ENCODE measurements at places on chromosomes 4 and X.
A peak's percentile ranks its signal among the peaks of the same experiment; 100 is the strongest.

DNA sequence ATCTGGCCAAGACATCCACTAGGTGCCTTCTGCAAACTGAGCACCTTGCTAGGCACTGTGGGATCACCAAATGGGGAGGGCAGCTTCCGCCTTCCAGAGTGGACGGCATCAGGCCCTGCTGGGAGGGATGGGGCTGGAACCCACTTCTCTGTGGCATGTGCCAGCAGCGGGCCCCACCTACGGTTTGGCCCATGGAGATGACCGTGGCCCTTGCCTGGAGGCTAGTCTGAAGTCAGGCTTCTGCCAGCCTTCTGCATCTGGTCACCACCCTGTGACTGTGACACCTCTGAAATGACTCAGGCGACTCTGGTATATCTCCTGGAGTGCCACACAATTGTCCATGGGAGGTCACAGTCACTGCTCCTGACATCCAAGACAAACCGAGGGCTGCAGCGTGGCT, 7.2 kb downstream of the SSR4 start:
- DNase-seq, result no peak

- no peak for DNase-seq
Measured at GRCh38 chr4:40562681-40563080, 67.0 kb downstream of the RBM47 start.

DNA sequence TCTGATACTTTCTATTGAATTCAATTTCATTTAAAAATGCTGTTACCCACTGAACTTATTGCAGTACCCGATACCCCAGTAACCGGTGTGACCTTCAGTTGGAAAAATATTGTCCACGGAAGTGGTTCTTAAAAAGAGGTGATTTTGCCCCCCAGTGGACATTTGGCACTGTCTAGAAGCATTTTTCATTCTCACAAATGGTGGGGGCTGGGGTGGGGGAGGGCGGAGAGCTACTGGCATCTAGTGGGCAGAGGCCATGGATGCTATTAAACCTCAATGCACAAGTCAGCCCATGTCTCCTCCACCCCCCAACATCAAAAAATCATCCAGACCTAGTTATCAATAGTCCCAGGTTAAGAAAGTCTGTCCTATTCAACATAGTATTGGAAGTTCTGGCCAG, 19.6 kb upstream of the CHM start:
- DNase-seq, result no peak

GRCh38 chr4:26058537-26058936, 144.5 kb downstream of the SMIM20 start:
- peak; percentile 33 for DNase-seq

DNA sequence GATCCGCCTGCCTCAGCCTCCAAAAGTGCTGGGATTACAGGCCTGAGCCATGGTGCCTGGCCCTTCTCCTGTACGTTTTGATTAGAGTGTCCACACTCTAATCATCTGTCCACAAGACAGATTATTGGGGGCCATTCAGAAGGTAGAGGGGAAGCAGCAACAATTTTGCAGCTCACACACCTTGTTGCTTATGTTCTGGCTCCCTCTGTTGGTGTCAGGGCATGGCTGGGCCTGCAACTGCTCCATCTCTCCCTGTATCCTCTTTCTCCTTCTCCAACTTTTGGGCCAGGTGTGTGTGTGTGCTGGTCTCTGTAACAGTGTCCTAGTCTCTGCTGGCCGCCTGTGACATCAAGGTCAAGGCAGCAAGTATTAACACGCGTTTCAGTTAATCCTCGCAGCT, 125.5 kb upstream of the MBNL3 start:
- no peak for DNase-seq

- DNase-seq, result peak; percentile 83
Measured at GRCh38 chr4:124414276-124415040, 298.1 kb downstream of the ANKRD50 start.

DNA sequence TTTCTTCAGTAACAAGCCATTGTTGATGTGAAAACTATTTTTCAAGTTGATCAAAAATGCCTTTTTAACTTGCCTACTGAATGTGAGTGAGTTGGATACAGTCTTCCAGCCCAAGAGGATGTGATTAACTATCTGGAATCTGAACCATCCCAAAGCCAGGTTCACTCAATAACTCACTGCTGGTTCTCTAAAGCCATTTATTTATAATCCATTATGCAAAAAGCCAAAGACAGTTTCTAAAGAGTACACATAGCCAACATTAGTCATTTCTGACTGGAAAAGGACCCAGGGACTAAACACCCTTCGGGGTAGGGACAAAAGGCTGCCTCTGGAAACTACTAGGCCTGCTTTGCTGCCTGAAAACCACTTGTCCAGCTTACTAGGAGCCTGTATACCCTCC, 109.6 kb downstream of the SHROOM4 start:
- no peak for DNase-seq

DNA sequence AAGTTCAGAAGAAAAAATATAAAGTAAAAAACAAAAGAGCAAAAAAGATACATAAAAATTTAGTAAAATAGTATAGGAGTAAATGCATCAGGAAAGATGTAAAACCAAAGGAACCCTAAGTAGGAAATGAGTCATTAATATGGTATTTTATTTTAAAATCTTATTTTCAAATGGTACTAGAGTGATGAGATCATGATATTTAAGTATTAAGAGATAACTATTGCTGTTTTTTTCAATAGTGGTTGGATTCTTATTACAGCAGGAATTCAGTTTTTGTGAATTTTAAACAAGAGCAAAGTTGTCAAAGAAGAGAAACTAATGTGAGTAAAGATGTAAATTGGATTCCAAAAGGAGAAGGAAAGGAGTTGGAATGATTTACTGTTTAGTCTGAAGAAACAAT, 20.0 kb downstream of the EMCN start:
- DNase-seq, result no peak

- no peak for DNase-seq
Measured at GRCh38 chr4:177229331-177229730, 80.3 kb upstream of the NEIL3 start.

GRCh38 chr4:112593438-112594133, 43.1 kb downstream of the ZGRF1 start:
- no peak for DNase-seq

GRCh38 chr4:76803522-76803921, 94.4 kb downstream of the SOWAHB start:
- DNase-seq, result peak; percentile 88

DNA sequence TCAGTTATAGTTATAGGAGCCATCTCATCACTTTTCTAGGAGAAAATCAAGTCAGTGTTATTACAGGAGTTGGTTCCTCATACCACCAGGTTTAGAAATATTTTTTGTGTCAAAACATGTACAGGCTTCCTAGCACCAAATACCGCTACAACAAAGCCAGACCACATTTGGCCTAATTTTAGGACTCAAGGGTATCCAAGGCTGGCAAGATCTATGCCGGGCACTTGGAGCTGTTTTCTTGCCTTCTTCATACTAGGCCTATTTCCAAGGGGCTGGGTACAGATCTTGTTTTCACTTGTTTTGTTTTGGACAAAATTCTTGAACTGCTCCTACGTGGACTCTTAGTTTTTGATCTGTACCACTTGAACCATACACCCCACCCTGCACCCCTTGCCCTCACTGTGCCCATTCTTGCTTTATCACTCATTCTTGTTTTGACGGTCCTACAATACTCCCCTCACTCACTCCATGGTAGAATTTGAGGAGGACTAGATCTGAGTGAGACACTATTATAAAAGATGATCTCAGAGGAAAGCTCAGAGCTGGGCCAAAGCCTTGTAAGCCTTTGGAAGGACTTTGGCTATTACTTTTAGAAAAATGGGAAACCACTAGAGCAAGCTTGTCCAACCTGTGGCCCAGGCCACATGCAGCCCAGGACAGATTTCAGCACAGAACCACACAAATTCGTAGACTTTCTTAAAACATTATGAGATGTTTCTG, 17.7 kb upstream of the TMEM144 start:
- DNase-seq, result no peak

DNA sequence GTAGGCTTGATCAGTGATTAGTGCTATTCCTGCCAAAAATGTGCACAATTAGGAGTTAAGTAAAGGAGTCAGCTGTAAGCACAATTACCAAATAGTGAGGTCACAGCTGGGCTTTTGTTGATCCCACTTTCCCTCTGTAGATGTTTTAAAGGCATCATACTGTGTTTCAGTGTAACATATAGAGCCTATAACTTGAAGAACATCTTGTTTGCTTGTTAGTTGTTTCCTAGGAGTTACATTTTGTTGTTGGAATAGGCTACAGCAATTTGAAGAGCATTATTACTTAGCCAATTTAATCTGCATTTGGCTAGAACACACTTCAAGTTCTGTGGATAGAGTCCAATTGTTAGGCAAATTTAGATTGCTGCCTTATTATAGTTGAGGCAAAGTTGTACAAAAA, 210.7 kb upstream of the MAD2L1 start:
- DNase-seq, result no peak

GRCh38 chrX:116009861-116010710, 160.5 kb upstream of the AGTR2 start:
- no peak for DNase-seq

DNA sequence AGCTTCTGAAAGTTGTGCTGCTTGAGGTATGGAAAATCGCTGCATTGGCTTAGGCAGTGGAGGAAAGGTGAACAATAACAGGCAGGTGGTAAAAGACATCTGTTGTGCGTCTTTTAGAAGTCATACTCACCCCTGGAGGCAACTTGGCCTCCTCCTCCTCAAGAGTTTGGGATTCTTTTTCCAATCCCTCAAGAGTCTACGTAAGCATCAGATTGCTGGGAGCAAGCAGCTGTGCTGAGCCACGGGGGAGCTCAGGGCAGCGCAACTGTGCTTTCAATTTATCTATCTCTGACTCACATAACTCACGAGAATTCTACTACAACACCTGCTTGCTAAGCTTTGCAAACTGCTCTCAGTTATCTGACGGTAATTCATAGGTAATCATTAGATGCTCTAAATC, 6.4 kb upstream of the RBMX2 start:
- DNase-seq, result no peak

GRCh38 chr4:1534876-1535526, 128.8 kb upstream of the NKX1-1 start:
- no peak for DNase-seq

Measured in COLO829 (cell line).